ENCODE measurements at places on chromosomes 7 and 10.

DNA sequence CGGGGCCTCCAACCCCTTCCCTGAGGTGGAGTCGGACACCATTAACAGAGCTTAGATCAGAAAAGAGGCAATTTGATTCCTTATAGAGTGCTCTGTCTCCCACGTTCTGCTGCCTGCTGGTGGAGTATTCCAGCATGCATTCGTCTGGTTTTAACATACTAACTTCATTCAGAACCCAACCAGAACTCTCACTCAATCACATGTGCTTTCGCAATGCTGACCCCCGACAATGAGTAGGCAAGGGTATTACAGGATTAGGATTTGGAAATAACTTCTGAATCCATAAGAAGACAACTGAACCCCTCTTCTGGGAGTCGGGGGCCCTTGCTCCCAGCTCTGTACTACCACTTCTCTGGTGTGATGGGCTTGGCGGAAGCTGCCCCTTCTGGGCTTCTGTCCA lies 55.7 kb upstream of the HABP2 start:
- no peak for DNase-seq

DNA sequence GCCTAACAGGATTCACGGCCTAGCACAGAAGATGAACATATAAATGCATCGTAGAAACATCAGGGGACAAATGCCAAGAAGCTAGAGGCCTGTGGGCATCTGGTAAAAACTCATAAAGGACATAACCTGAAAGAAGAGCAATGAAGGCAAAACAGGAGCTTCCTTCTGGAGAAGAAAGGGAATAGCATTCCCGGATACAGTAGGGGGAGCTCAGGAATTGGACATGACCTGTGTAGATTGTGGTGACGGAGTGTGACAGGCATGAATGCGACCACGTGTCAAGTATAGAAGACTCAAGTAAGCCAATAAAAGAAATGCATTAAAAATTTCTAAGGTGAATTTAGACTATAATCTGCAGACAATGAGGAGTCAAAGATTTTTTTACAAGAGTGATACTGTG lies 270.1 kb downstream of the AGMO start:
- DNase-seq: no peak

DNA sequence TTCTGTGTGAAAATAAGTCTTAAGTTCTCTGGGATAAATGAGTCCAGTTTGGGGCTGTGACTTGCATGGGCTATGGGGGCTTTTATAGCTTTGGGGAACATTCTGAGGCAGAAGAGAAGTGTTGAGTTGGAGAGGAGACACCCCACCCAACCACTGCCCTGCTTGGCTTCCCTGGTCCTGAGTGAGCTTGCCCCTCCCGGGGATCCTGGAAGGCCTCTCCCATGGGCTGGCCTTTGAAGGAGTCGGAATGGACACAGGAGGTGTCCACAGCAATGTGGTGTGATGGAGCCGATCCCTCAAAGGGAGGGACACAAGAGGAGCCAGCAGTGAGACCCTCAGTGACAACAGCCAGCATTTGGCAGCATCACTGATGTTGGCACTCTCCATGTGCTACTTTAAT lies 89.8 kb downstream of the GLRX3 start:
- no peak for DNase-seq

GRCh38 chr10:72574636-72575035 lies 51.2 kb downstream of the MICU1 start:
- no peak for DNase-seq

GRCh38 chr10:79038841-79039201 lies 29.9 kb upstream of the ZMIZ1 start:
- no peak for DNase-seq

- no peak for DNase-seq
These were observed 42.9 kb upstream of the TCERG1L start for GRCh38 chr10:131354380-131354779.

DNA sequence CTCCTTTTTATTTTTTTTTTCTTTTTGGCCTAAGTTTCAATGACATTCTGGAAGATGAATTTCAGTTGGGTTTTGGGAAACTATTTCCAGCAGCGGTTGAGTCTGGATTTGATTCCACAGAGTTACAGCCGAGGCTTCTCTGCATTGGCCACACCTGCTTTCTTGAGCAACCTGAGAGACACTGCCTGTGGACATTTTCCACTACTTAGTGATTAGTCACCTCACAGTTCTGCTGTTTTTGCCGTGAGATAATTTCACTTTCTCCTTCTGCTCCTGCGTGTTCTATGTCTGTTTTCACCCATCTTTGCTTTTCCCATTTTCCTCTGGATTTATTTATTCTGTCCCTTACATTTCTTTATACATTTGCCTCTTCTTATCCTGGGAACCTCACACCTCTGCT lies 243.0 kb downstream of the BICC1 start:
- DNase-seq: no peak

DNA sequence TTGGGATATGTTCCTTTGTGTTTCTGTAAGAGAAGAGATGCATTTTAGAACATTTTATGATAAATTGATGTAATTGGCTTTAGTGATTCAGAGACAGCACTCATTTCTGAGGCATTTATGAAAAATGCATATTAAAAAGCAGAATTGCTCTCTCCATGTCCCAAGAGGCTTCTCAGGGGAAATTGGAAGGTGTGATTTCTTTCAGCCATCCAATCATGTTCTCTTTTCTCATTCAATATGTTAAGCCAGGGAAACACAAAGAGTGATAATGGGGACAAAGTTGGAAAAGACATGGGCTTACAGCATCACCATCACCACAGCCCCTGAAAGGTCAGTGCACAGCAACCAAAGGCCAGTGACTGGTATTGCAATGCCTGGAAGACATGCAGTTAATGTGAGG lies 129.9 kb upstream of the COL1A2 start:
- DNase-seq: no peak

DNA sequence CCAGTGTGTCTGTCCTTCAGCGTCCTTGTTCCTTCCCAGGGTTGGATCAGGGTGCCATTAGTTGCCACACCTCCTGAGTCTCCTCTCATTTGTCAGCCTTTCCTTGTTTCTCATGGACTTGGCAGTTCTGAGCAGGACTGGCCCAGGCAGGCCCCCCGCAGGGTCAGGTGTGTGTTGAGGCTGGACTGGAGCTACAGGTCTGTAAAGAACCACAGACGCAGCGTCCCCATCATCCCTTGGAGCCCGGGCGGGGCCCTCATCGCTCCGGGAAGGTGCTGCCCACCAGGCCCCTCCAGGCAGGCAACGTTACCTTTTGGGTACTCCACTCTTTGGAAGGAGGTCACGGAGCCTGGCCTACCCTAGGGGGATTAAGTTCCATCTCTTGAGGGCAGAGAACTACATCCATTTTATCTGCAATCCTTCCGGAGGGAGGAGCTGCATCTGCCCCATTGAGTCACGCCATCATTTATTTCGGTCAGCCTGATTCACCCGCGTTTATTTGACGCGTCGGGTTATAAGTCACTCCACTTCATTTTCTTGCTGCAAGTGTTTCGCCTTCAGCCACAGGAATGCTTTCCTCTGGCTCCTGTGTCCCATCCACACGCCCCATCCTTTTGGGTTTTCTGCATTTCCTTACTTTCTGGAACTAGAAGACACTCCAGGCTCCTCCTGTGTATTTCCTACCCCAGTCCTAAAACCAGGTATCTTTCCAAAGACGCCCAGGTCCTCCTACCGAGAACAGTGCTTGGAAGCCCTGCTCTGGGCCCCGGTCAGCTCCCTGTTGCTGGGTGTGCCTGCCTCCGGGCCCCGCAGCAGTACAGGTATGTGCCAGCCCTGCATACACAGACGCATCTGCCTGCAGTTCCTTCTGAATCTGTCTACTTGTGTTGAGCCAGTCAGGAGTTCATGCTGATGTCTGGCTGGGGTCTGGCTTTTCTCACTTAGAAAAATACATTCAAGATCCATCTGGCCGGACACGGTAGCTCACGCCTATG lies 141.9 kb downstream of the MAD1L1 start:
- no peak for DNase-seq

DNA sequence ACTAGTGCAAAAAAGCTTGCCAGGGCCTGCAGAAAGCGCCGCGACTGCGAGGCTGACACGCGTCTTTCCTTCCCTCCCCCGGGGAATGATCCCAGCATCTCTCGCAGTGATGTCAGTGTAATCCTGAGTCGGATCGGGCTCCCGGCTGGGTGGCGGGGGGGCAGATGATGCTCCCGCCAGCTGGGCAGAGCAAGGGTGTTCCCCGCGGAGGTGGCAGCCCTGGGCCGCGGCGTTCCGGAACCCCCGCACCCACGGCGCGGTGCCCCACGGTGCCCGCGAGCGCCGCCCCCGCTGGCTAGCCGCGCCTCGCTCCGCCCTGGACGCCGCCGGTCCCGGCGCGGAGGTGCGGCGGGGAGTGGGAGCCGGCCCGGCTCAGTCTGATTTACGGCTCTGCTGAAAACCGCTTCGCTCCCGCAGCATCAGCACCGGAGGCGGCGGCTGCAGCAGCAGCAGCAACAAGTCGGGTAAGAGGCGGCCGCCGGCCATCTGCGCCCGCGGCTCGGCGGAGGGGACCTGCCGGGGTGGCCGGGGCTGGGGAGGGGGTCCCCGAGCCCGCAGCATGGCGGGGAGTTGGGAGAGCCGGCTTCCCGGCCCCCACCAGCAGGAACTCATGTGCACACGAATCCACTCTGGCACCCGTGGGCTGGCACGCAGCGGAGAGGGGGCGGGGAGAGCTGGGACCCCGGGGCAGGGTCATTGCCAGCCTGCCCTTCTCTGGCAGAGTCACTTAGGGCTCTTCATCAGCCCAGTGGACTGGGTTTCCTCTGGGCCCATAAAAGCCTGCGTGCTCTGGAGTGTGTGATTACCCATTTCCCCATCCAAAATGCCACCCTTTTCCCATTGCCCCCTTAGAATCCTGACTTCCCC lies at the start of gene ZNF365:
Gene ZNF365 (plus strand): TSS at position 375 of the 867 bp plus-strand sequence. CDS start 1,825 bp downstream, outside the sequence.
- no peak for DNase-seq

- no peak for DNase-seq
These were observed 326.0 kb downstream of the PTPRN2 start for GRCh38 chr7:158261362-158262235.

DNA sequence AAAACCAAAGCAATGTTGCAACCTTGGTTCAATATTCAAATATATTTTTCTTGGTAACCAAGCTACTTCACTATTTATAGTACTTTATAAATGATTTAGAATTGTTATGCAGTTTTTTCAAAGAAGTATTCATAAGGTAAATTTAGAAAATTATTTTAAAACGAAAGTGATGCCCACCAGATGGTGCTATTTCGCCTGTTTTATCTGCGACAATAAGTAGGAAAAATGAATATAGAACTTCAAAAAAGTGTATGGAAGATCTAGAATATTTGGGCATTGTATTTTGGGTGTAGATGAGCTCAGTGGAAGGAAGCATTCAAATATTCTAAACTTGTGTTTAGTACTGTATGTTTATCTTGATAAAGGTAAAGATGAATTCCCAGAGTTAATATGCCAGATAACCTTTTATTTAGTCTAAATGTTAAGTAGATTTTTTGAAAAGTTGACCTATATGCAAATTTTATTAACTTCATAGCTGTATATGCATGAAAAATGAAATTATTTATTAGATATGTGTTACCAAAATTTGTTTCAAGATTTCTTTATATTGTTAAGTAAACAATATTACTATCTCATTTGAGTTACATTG lies 93.2 kb downstream of the ADK start:
- no peak for DNase-seq

- no peak for DNase-seq
These were observed 249.1 kb downstream of the DNAJB9 start for GRCh38 chr7:108818742-108819141.

- no peak for DNase-seq
These were observed 18.6 kb upstream of the DNAJB6 start for GRCh38 chr7:157318015-157318706.

GRCh38 chr7:80725181-80725611 lies 86.8 kb downstream of the CD36 start:
- no peak for DNase-seq

DNA sequence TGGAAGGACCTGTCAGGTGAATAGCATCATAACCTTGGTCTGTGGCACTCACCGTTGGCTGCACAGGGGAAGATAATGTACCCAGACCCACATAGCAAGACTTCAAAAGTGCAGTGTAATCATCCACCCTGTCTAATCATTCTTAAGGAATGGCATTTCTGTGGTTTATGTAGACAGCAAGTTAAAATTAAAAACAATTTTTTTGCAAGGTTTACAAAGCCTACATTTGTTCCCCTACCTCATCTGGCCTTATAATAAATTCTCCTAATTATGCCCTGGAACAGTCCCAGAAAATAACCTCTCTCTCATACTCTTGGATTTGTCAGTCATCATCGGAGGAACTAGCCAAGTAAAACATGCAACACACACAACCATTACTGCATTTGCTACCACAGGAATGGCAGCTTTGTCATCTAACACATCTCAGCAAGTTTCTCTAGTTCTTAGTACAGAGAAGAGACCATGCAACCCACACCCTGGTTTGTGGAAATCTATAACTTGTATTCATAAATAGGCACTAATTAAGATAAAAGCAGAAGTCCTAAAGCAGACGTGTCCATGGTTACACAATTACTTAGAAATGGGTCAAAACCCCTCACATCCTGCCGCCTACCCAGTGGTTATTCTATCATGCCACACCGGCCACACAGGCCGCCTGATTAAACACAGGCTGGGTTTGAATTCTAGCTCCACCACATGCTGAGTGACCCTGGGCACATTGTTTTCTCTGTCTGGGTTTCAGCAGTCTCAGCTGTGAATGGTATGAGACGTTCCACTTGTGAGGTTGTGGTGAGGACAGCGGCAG lies 19.1 kb downstream of the ABLIM1 start:
- no peak for DNase-seq

DNA sequence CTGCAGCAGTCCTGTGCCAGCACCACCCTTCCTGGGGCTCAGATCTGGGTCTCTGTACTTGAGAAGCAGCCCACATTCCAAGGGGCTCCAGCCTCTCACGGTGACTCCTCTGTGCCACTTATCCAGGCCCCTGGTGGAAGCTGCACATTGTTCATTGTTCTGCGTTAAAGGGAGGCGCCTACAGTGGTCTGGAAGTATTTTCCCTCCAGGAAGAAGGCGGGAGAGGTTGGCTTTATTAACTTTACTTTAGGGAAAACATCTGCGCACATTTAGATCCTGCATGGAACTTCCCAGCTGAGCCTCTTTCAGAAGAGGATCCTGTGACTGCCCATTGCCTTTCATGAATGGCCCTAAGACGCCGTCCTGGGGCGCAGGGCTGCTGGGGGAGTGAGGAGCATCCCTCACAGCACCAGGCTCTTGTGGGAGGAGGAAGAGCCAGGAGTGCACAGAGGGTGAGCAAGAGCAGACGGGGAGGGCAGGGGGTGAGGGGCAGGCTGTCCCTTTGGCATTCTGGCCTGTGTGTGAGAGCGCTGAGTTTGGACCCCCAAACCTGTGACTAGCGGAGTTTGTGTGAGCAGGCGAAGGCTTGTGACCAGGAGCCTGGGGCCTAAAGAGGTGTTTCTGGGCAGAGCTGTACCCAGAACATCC lies 98.6 kb upstream of the BTBD16 start:
- no peak for DNase-seq

DNA sequence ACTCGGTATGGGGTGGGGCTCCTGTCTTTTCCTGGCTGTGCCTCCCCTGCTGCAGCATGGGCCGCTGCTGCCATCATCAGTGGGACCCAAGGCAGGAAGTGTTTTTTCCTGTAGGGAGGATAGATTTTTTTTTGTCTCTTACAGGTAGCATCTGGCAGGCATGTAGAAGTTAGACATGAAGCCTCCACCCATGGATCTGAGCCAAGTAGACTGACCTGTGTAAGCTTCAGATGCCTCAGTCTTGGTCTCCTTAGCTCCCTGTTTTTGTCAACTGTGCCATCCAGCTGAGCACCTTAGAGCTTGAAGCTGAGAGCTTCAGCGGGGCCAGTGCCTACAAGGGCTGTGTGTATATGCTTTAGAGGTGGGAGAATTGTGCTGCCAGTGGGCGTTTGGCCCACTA lies 93.5 kb downstream of the AUTS2 start:
- DNase-seq: no peak

All from stimulated activated CD4-positive, alpha-beta T cell treated with anti-CD3 and anti-CD28 coated beads, Interleukin-1b, Interleukin-23, amount 100 ng/mL, for 1 hour (primary cell).